HuH-7.5 (cell line): ENCODE measurements at places on chromosomes 5 and 9.

DNA sequence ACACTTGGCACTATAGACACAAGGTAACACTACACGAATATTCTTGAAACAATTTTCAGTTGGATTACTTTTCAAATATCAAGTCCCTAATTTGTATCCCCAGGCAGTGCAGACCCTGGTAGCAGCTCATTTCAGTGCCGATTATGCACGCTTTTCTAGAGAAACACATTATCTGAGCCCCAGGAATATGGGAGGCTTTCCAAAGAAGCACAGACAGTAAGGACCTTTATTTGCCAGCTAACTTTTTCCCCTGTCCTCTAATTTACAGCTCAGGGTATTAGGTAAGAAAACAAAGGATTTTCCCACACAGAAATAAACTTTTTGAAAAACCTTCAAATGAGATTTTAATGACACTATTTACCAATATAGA lies 852.3 kb upstream of the DMAC1 start:
- no peak for DNase-seq

DNA sequence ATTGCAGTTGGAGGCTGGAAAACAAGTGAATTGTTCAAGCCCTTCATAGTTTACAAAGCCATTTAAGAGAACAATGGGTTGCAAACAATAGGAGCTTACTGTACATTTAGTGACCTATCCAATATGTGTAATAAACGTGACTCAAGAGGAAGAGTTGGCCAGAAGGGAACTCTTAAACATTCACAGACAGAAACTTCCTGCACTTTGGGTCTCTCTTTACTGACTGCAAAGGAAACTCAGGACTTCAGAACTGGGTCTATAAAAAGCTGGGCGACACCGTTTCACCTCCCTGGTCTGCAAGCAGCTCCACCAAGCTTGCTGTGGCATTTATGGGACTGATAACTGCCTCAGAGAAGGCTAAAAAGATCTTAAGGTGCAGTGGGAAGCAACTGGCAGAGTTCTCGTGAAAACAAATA lies 48.7 kb upstream of the SPATA31D4 start:
- DNase-seq: no peak

- DNase-seq: no peak
Observed at GRCh38 chr5:137619191-137619870, 116.6 kb downstream of the KLHL3 start.

GRCh38 chr5:62886603-62887315 lies 308.1 kb downstream of the LRRC70 start:
- DNase-seq: no peak

- no peak for DNase-seq
Observed at GRCh38 chr5:109529520-109529919, 119.7 kb upstream of the PJA2 start.

GRCh38 chr5:171968531-171968930 lies 37.9 kb downstream of the FBXW11 start:
- DNase-seq: no peak

DNA sequence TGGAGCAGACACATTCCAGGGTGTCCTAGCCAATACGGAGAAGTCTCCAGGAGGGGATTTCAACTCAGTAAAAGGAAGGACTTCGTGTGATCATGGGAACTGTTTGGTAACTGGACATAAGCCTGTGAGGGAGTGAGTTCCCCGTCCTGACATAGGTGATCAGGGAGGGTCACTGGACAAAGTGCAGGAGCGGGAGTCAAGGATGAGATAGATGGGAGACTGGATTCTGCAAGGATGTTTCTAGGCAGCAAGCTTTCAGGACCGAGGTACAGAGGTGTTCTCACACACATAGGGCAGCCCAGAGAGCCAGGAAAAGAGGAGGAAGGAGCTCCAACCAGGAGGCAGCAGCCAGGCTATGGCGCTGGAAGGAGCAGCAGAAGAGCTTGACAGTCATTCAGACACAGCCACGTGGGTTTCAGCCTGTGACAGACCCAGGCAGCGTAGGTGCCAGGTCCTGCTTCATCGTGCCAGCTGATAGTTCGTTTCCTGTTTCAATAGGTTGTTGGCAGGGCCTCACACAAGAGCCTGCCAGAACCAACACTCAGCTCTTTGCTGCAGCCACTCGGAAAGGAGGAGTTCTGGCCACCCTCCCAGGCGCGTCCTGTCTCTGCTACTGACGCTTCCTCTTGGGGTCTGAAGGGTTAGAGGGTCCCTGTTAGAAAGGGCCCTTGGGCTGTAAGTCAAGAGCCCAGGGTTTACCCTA lies 84.1 kb downstream of the AMBP start:
- no peak for DNase-seq

DNA sequence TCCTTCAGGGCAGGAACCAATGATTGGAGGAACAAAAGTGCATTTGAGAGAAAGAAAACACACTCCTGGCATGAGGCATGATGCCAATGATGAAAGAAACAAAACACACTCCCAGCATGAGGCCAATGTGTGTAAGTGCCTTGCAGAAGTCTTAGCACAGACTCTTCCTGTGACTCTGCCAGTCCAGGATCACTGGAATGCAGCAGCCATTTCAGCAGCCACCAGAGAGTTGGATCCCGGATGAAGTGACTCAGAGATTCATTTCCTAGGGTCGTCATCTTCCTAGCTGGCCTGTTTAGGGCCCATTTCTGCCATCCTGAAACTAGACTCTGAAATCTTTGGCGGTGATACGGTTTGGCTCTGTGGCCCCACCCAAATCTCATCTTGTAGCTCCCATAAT lies 212.5 kb downstream of the CFAP90 start:
- DNase-seq: no peak

DNA sequence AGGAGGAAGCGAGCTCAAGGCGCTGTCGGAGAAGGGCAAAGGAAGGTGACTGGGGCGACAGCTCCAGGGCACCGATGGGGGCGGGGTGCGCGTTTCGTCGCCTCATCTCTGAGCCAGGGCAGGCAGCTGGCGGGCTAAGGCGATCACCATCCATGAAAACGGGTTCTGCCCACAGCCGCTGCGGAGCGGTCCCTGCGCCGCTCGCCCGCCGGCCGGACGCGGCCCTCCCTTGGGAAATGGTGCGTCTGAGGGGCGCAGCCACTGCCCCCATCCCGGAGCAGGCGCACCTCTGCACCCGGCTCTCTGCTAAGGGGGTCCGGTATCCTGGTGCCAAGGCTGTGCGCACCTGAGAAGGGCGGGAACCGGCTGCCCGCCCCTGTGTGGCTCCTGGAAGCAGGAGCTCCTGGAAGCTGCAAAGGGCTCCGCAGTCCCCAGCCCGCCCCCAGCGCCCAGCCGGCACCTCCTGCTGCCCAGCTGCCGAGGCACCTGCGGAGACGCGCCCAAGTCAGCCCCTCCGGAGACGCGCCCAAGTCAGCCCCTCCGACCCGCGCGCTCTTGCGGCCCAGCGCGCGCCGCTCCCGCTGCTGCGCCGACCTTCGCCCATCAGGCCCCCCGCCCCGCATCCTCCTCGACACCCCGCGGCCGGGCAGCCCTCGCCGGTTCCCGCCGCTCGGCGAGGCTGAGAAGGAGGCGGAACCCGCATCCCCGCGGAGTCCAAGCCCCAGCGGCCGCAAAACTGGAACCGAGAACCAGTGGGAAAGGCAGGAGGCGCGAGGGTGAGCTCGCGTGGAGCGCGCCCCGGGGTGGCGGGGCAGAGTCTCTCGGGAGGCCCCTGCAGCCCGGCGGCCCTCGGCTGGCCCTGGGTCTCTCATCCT lies 757 bp downstream of the ANKRD34B start:
- no peak for DNase-seq

- no peak for DNase-seq
Observed at GRCh38 chr9:1870915-1871314, 144.2 kb upstream of the SMARCA2 start.

DNA sequence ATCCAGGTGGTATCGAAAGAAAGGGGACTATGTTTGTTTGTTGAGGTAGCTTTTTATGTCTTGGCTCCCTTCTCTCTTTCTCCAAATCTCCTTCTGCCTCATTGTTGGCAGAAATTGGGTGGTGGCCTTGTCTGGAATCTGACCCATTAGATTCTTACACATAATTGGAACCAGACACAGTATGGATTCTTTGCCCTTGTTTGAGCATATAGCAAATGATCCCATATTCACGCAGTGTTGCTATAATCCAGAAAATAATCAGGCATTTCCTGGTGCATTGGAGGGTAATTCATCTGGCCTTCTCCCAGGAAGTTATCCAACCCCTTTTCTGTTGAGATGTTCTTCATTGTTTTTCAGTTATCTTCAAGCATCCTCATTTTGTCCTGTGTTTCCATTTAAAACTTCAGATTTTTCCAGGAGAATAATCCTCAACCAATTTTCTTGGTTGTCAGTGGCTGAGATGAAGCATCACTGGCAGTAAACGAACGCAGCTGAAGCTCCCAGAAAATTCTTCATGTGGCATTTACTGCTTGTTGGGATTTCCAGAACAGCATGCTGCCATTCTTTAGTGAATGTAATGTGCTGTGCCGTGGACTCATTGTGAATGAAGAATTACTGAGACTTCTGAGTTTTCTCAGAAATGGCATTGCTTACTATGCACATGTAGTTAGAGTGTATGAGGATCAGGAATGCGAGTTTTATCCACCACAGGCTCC lies 70.5 kb upstream of the NTRK2 start:
- no peak for DNase-seq

GRCh38 chr5:78538240-78538850 lies 110.2 kb downstream of the LHFPL2 start:
- DNase-seq: no peak

- no peak for DNase-seq
Observed at GRCh38 chr5:143796753-143797152, 15.2 kb upstream of the HMHB1 start.

GRCh38 chr5:44048276-44048984 lies 340.8 kb downstream of the FGF10 start:
- no peak for DNase-seq

DNA sequence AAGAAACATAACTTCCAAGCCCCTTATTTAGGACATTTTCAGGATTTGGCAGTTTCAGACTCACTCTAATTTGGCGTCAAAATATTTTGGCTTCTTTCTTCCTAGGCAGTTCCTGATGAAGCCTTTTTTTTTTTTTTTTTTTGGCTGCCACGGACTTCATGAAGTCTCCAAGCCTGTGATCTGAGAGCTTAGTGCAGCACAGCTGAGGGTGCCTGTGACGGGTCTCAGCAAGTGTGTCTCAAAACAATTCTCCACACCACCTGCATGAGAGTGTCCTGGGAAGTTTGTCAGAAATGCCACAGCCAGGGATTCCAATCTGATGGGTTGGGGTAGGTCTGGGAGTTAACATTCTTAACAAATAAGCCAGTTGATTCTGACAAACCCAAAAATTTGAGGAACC lies 6.0 kb upstream of the ESM1 start:
- DNase-seq: no peak

DNA sequence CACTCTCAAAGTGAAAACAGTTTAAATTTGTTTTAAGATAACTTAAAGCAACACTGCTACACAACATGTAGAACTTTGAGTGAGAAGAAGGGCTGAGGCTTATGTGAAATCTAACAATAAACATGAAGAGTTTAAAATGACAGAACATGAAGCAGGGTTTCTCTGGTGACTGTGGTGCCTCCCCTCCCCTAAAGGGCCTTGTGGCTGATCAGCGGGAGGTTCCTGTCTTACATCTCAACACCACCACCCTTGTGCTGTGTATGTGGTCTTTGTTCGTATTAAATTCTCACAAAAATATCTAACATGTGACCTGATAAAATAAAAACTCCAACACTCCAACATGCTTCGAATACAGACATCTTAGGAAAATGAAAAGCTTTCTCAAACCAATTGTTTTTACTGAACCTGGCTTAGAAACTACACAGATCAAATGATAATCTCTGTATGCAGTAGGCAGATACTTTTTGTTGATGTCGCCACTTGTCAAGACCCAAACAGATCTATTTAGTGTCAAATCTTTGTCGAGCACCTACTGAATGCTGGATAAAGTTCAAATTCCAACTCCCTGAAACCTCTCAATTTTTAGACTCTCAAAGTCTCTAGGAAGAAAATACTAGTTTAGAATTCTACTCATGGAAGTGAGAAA lies 9.9 kb upstream of the IQGAP2 start:
- DNase-seq: no peak

- peak; percentile 34 for DNase-seq
Observed at GRCh38 chr5:149641000-149641576, 59.8 kb downstream of the ARHGEF37 start.

- no peak for DNase-seq
Observed at GRCh38 chr9:703392-703791, 138.1 kb upstream of the DMRT1 start.

DNA sequence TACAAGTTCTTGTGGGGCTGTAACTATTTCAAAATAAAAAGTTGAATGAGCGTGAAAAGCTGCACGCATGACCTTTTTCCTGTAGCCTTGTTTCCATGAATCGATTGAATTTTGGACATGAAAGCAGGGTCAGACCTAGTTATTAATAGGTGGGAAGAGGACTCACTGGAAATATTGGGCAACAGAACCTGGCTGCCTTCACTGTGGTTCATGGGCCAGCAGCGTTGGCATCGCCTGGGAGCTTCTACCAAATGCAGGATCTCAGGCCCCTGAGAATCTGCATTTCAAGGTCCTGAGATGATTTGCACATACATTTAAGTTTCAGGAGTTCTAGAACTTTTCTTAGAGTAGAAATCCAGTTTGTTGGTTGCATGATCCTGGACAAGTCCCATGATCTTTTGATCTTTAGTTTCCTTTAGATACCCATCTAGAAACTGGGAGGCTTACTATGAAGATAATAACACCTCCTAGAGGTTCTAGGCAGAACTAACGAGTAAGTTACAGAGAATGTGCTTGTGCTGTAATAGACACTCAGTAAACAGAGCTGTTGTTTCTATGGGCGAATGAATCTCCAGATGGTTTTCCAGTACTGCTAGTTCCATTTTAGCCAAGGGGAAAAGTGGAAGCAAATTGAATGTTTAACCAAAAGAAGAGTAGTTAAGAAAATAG lies 12.4 kb downstream of the ANKRD33B start:
- no peak for DNase-seq

DNA sequence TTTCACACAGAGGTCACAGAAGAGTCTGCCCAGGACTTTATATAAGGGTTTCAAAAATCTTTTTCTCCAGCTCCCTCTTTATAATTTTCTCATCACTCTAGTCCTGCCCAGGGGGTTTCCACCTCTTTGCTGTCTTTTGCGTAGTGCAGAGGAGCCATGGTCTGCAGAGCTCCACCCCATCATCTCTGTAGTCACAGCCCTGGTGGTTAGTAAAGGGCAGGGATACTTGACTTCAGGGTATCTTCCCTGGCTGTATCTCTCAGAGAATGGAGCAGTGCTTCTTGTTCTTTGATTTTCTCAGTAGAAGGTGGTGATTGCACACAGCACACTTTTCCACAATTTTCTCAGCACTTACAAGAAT lies 900.6 kb upstream of the COX7C start:
- no peak for DNase-seq

GRCh38 chr5:25568294-25568693 lies 923.5 kb upstream of the CDH10 start:
- DNase-seq: no peak

- no peak for DNase-seq
Observed at GRCh38 chr5:56290378-56291078, 57.4 kb upstream of the ANKRD55 start.

GRCh38 chr5:139468421-139468931 lies 2.3 kb upstream of the SMIM33 start:
- no peak for DNase-seq

- no peak for DNase-seq
Observed at GRCh38 chr9:87551772-87552217, 54.1 kb downstream of the DAPK1 start.

GRCh38 chr5:34857894-34858293 lies 18.9 kb downstream of the TTC23L start:
- DNase-seq: no peak

- no peak for DNase-seq
Observed at GRCh38 chr9:112387115-112387514, 7.2 kb downstream of the HSDL2 start.
